BE2C (cell line): ENCODE measurements at places on chromosomes 1 and 21.

GRCh38 chr1:175338387-175339135 is 146.0 kb upstream of the KIAA0040 start:
- peak; percentile 59 for DNase-seq

- no peak for DNase-seq
These were observed 1.0 kb upstream of the LRRC38 start for GRCh38 chr1:13514821-13515220.

GRCh38 chr1:211825980-211826379 is 4.6 kb downstream of the LPGAT1 start:
- DNase-seq, result no peak

DNA sequence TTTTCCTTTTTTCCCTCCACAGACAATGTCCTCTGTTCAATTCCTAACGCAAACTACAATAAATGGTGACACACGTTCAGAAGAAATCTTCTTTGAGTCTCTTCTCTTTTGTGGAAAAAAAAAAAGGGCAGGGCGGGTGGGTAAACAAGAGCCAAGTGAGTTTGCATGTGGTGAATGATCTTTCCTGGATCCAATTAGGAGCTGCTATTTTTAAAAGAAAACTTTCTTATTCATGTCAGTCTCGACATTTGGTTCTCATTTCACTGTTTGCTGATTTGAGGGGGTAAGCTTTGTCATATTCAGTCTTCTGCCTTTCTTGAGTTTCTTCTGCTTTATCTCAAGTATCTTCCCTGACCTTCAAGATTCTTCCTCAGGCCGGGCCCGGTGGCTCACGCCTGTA is 29.2 kb upstream of the KIF1B start:
- DNase-seq, result no peak

GRCh38 chr1:225406976-225407725 is 20.7 kb downstream of the LBR start:
- DNase-seq, result peak; percentile 70

- no peak for DNase-seq
These were observed 12.2 kb upstream of the LAMC2 start for GRCh38 chr1:183173828-183174227.

- no peak for DNase-seq
These were observed 121.9 kb upstream of the IVNS1ABP start for GRCh38 chr1:185438936-185439335.

- DNase-seq, result no peak
These were observed 40.6 kb downstream of the SCP2 start for GRCh38 chr1:52967666-52968065.
